ENCODE measurements at places on chromosomes 3 and 15.

DNA sequence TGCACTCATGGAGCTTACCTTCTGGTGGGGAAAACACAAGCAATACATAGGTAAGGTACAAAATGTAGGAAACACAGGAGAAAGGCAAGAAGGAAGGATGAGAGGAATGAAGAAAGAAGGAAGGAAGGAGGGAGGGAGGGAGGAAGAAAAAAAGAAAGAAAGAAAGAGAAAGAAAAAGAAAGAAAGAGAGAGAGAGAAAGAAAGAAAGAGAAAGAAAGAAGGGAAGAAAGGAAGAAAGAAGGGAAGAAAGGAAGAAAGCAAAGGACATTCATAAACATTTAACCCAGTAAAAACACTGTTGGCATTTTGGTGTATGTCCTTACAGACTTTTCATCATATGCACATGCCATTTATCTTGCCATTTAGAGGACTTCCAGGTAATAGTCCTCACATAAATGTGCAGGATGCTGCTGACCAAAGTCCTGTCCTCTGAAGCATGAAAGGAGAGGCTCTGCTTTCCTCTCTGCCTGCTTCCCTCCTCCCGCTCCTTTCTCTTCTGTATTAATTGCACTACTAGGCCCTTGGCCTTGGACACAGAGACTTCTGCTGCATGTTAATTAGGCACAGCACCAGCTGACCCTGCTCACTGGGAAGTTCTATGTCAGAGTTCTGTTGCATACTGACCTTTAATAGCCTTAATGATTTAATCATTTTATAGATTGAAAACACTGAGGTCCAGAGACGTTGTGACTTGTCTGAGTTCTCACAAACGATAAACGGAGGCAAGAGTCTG is 29.7 kb upstream of the NDUFB4 start:
- DNase-seq, result peak; percentile 78

- DNase-seq, result no peak
These were observed 33.0 kb downstream of the SLC12A6 start for GRCh38 chr15:34304613-34305012.

DNA sequence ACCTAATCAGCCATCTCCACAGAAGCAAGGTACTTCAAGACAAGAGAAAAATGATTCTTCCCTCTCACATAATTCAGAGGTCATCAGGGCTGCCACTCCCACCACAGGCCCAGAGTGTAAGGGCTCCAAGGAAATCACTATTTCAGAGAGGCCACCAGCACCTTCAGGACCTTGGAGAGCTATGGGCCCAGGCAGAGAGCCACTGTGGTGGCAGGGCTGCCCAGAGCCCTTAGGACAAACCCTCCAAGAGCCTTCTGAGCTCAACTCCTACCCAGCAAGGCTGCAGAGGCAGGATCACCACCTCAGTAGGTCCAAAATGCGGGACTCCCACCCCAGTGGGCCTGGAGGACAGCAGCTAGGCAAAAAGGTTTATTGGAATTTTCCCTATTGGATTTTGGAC is 17.9 kb upstream of the FAN1 start:
- DNase-seq, result no peak

- peak; percentile 35 for DNase-seq
These were observed 309.1 kb downstream of the TUSC7 start for GRCh38 chr3:117018655-117019054.

GRCh38 chr3:32837789-32838188 is 20.0 kb downstream of the TRIM71 start:
- no peak for DNase-seq

DNA sequence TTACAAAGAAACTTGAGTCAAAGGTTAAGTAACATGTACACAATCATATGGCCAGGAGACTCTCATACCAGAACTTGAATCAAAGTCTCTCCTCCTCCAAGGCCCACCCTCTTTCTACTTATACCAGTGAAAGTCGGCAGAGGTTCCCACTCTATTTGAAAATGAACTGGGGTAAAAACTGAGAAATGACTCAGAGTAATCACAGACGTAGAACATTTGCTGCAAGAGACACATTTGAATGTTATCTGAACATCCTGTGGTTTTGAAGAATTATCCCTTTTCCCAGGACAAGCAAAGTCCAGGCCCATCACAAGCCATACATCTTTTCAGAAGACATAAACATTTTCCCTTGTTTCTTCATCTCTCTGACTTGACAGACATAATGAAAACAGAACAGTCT is 55.8 kb downstream of the SHOX2 start:
- no peak for DNase-seq

- no peak for DNase-seq
These were observed 104.5 kb downstream of the VGLL4 start for GRCh38 chr3:11539218-11539617.

GRCh38 chr3:18189282-18190050 is 235.7 kb downstream of the SATB1 start:
- peak; percentile 37 for DNase-seq

- no peak for DNase-seq
These were observed 40.3 kb upstream of the ESYT3 start for GRCh38 chr3:138394156-138394555.

DNA sequence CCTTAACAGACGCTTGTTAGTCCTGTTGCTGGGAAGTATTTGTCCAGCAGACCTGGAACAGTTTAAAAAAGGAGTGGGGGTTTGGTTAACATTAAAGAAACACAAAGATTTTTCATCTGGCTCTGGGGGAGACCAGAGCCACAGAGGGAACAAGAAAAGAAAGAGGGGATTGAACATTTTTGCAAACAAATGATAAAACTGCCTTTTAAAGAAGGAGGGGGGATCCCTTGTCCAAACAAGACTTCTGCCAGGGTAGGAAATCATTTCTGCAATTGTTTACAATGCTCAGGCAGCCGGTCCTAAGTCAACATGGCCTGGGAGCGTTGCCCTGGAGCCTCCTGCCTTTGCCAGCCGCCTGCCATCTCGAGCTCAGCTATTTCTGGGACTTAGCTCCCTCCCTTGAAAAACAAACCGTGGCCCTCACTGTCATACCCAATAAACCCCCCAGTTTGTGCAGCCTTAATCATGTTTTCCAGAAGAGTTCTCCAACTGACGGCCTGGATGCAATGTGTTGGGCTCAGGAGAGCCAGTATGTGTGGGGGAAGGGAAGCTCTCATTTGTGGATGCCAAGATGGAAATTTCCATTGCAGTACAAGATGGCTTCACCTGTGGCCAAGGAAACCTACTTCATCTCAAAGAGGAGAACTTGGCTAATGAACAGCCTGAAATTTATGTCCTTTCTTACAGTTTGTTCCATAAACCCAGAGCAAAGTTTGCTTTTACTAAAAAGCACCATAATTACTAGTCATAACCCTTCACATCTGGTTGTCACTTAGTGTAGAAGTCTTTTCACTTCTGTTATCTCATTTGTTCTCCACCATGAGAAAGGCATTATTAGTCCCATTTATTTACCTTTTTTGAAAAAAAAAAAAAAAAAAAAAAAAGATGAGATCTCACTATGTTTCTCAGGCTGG is 75.9 kb upstream of the RNU6-1 start:
- DNase-seq, result peak; percentile 70

DNA sequence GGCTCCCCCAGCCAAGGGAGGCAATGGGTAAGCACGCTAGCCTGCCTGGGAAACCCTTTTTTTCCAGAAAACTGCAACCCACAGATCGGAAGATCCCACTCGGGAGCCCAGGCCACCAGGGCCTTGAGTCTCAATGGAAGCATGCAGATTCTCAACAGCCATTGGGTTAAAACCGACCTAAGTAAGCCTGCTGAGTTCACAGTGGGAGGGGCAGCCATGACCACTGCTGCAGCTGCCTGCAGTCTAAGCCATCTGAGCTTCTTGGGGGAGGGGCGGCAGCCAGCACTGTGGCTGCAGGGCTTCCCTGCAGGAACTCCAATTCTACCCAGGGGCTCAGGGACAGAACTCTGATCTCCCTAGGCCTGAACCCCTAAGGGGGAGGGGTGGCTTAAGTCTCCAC is 82.0 kb downstream of the DPPA2 start:
- DNase-seq, result no peak

GRCh38 chr3:82048711-82049110 is 287.3 kb upstream of the GBE1 start:
- no peak for DNase-seq

DNA sequence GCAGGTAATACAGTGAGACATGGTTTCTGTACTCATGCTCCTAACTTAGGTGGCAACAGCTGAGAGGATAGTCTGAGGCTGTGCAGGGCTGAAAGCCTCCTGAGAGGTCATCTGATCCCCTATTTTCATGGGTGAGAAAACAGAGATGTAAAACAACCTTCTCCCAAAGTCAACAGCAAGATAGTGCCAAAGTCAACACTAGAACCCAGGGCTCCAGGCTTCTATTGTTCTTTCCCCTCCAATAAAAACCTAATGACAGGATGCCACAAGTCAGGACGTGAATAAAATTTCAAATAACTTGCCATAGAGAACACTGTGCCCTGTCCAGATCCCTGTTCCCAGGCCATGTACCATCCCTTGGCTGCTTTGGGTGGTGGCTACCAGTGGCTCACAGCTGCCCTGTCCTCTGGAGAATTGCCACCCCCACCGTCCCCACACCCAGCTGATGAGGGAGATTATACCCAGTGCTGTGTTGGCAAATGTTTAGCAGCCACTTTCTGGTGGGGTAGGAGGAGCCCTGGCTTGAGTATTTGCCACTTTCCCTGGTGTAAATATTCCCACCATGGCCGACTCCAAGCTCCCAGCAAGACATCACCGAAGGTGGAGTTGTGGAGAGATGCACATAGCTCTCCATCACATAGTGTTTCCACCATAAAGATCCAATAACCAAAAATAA is 54.8 kb downstream of the SRGAP3 start:
- DNase-seq, result no peak

- peak; percentile 37 for DNase-seq
These were observed 125.6 kb downstream of the SRGAP3 start for GRCh38 chr3:9123840-9124239.
